NCI-H2029 treated with DMSO at 0.1 percent for 48 hours (cell line): ENCODE measurements at places on chromosomes 13 and 19.

DNA sequence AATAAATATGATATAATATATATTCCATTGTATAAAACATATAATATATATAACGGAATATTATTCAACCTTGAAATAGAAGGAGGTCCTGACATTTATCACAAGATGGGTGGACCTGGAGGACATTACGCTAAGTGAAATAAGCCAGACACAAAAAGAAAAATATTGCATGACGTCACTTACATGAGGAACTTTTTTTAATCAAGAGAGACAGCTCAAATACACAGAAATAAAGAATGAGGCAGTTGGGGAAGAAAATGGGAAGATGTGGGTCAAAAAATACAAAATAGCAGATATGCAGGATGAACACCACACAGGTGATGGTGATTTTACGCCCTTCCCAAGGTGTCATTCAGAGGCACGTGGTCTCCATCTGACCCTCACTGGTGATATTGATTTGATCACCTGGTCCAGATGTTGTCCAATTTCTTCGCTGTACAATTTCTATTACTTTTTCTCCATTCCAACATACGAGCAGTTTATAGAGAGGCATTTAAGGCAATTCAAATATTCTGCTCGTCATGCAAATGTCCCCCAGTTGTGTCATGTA, 513 bp upstream of the ZNF317 start:
- peak; percentile 36 for DNase-seq

- no peak for DNase-seq
Measured at GRCh38 chr13:25806264-25806974, 245.4 kb downstream of the SHISA2 start.

DNA sequence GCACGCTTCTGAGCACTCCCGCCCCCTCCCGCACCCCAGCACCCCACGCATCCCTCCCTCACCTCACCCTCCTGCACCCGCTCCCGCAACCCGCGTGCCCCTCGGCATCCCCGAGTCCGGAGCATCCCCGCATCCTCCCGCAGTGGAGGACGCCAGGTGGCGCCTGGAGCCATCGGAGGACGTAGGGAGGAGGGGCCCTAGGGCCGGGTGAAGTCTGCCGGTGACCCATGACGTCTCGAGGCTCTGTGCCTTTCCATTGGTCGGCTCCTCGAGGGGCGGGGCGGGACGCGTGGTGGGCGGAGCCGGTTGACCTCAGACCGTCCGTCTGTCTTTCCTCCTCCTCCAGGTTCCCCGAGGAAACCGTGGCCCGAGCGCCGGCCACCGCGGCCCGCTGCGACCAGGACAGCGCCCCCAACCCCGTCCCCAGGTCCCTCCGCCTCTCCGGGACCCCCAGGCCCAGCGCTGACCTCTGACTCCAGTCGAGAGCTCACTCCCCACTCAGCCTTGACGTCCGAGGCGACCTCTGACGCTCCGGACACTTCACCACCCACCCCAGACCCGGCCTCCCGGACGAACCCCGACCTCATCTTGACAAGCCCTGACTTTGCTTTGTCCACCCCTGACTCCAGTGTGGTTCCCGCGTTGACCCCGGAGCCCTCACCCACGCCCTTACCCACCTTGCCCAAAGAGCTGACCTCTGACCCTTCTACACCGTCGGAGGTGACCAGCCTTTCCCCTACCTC, 19.9 kb downstream of the SBK2 start:
- peak; percentile 71 for DNase-seq

- DNase-seq: no peak
Measured at GRCh38 chr19:8486661-8487136, 15.7 kb downstream of the PRAM1 start.

GRCh38 chr13:101965096-101965495, 436.8 kb downstream of the FGF14 start:
- DNase-seq: no peak

DNA sequence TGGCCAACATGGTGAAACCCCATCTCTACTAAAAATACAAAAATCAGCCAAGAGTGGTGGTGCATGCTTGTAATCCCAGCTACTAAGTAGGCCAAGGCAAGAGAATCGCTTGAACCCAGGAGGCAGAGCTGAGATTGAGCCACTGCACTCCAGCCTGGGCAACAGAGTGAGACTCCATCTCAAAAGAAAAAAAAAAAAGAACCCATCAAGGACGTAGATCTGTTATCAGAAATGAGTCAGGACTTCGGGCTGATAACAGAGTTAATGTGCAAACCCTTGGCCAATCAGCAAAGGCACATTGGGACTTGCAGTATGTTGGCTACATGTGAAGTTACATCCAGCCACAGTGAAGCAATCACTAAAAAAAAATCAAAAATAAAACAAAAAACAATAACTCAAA, 4.8 kb upstream of the LGALS7B start:
- no peak for DNase-seq

DNA sequence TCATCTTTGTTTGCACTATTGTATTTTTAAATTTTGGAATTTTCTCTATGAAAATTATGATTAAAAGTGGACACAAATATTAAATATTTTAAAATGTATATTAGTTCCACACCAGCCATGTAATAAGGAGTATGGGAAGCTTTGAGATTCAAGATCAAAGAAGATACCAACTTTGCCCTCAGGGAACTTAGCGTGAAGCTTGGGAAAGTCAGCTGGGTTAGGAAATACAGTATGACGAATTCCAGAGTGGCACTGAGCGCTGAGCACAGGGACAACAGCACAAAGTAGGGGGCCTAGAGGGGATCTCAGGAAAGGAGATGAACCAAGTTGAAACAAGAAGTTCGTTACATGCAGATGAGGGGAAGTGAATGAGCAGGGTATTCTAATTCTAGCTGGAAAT, 76.9 kb upstream of the SHISA2 start:
- DNase-seq: no peak

DNA sequence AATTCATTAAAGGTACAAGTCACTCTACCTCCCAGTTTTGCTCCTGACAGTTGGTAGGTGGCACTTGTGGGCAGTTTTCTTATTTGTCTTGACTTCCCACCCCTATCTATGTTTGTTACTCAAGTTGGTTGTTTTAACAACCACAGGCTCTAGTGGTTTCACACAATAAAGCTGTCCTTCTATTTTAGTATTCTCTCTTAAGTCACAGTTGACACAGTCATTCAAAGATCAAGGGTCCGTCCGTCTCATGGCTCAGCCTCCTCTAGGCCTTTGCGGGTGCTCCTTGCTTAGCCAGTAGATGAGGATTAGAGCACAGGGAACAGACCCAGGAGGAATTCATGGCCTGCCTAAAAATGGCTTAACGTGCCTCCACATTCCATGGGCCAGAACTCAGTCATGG, 573.7 kb downstream of the IRS2 start:
- DNase-seq: no peak

GRCh38 chr13:25762795-25763377, 288.9 kb downstream of the SHISA2 start:
- no peak for DNase-seq

DNA sequence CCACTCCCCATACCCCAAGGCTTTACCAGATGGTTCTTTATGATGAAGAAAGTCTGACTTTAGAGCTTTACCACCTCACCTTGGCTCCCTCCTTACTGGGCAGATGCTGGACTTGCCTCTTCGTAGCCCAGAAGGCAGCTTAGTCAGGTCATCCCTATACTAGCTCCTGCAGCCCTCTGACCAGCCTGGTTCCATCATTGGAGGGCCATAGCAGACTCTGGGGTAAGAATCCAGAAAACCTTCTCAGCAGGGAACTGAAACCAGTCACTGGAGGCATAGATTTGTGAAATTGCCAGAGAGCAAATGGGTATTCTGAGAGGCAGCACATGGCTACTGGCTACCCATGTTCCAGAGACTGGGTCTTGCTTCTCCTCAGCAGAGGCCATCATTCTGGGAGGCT, 21.8 kb upstream of the ZNF492 start:
- no peak for DNase-seq

DNA sequence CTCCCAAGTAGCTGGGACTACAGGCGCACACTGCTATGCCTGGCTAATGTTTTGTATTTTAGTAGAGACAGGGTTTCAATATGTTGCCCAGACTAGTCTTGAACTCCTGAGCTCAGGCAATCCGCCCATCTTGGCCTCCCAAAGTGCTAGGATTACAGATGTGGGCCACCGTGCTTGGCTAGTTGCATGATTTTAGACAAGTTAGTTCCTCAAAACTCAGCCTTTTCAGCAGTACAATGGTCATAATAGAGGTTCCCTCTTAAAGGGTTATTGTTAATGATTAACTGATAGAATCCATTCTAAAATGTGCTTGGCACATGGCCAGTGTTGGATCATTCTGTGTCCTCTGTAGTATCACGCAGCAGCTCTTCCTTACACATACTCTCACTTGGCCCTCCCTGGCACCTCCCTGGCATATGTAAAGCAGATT, 19.5 kb upstream of the IFT88 start:
- no peak for DNase-seq

GRCh38 chr19:609004-609346, 19.3 kb downstream of the HCN2 start:
- DNase-seq: no peak

DNA sequence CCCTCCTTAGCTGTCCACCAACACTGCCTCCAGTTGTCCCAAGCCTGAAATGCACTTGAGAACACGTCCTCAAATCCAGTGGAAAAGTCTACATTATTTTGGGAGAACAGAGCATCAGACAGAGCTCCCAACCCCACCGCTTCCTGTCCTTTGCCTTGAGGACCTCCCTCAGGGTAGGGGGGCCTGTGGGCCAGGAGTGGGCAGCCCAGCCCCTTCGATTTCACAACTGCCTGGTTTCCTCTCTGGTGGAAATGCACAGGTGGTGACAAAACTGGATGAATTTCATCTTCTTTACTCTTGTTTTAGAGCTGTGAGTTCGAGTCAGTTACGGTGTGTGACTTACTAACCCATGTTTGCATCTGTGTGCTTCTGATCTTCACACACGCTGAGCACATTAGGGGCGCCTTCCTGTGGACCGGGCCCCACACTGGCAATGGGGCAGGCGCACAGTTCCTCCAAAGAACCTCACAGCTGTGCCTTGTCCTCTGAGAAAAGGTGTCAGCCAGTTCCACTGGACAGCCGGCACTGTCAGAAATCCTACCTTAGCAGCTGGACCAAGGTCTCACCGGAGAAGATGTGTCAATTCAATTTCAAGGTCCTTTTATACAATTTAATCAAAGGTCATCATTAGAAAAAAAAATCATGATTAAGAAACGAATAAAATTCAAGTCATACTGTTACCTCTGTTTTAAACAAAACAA, 80.2 kb downstream of the IRS2 start:
- DNase-seq: no peak

DNA sequence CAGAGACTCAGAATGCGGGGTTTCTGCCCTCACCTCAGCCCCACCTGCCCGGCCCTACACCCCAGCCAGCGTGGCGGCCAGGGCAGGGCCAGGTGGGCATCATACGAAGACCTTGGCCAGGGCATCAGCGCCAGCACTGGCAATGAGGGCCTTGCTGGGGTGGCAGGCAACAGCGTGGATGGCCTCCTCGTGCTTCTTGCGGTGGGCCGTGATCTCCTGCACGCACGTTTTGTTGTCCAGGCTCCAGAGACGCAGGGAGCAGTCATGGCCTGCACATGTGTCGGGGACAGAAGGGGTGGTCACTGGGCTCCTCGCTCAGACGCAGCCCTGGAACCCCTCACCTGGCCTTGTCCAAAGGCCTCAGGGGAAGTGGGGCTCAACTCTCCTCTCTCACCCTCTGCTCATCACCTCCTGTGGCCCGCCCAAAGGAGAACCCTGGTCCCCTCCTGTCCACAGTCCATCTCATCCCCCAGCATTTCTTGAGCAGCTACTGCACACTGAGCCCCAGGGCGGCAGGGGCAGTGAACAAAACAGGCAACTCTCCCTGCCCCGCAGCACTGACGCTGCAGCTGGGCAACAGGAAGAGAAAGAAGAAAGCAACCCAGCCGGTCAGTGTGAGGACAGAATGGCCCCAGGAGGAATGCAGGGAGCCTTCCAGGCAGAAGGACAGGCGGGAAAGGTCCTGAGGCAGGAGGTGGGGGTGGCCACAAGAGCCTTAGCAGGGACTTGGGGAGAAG, 3.8 kb upstream of the PRKD2 start:
- no peak for DNase-seq

DNA sequence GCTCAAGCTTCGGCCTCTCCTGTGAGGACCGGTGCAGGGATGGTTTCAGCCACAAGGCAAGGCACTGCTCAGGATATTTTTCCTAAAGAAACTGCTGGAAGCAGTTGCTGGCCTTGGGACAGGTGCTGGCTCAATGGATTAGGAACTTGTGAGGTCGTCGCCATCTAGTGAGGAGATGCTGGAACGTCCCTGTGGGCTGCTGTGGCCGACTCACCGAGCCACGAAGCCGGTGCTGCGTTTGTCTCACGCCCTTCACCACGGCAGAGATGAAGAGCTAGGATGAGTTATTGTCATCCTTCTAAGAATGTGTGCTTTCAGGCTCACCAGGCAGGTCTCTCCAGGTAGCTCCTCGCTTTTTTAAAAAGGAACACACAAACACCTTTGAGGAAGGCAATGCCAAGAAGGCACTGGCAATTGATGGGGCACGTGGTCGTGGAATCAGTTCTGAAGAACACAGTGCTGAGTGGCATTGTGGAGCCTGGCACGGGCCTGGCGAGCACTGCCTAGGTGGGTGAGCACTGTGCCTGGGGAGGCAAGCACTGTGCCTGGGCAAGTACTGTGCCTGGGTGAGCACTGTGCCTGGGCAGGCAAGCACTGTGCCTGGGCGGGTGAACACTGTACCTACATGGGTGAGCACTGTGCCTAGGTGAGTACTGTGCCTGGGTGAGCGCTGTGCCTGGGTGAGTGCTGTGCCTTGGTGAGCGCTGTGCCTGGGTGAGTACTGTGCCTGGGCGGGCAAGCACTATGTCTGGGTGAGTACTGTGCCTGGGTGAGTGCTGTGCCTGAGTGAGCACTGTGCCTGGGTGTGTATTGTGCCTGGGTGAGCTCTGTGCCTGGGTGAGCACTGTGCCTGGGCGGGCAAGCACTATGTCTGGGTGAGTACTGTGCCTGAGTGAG, 140.4 kb downstream of the TEX29 start:
- peak; percentile 67 for DNase-seq

- DNase-seq: no peak
Measured at GRCh38 chr13:95614641-95615245, 29.8 kb downstream of the DZIP1 start.

GRCh38 chr19:31114585-31114984, 234.7 kb downstream of the TSHZ3 start:
- DNase-seq: no peak

GRCh38 chr13:102326381-102327118, 75.3 kb downstream of the FGF14 start:
- DNase-seq: no peak

DNA sequence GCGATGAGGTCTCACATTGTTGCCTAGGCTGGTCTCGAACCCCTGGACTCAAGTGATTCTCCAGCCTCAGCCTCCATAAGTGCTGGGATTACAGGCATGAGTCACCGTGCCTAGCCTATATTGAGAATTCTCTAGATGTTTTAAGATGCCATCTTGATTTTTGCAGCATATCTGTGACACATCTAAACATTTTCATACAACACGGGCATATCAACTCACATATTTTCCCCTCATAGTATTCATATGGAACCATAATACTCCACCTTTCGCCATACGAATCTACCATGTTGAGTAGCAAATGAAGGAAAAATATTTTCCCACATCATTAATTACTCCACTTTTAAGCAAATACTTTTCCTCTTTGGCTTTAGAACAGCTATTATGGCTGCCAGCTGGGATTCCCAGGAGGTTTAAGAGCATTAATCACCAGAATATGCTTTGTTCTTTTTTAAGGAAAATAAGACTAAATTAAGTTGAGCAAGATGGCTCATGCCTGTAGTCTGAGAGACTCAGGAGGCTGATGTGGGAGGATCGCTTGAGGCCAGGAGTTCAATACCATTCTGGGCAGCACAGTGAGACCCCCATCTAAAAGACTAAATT, 56.9 kb upstream of the GTF2F2 start:
- no peak for DNase-seq
